ENCODE measurements at places on chromosomes 11 and 22.

DNA sequence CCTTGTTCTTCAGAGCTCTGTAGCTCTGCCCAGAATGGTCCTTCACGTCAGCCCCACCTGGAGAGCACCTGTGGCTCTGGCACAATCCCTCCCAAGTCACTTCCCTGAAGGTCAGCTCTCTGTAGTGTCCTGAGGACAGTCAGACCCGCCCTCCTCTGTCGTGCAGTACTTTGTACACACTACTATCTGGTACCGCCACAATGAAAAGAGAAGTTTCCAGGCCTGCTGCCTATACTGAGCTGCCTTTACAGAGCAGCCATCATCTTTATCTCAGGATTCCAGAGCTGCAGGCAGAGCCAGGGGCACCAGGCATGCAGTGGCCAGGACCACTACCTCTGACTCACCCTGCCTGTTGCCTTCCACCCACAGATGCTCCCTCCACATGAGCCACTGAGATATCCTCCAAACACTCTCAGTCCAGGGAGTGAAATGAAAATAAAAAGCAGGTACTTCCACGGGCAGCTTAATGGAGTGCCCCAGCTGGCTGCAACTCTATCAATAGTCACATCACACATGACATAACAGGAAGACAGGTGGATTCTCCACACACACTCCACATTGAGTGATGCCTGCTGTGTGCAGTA lies 7.3 kb downstream of the PACSIN2 start:
- DNase-seq = no peak

DNA sequence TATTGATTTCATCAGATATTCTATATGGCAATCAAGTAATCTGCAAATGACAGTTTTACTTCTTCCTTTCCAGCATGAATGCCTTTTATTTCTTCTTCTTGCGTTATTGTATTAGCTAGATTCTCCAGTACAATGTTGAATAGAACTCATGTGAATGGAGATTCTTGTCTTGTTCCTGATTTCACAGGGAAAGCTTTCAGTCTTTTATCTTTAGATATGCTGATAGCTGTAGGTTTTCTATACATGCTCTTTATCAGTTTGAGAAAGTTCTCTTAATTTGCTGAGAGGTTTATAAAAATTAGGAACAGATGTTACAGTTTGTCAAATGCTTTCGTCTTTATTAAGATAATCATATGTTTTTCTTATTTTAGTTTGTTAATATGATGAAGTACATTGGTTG lies 347.2 kb downstream of the NTM start:
- no peak for DNase-seq

DNA sequence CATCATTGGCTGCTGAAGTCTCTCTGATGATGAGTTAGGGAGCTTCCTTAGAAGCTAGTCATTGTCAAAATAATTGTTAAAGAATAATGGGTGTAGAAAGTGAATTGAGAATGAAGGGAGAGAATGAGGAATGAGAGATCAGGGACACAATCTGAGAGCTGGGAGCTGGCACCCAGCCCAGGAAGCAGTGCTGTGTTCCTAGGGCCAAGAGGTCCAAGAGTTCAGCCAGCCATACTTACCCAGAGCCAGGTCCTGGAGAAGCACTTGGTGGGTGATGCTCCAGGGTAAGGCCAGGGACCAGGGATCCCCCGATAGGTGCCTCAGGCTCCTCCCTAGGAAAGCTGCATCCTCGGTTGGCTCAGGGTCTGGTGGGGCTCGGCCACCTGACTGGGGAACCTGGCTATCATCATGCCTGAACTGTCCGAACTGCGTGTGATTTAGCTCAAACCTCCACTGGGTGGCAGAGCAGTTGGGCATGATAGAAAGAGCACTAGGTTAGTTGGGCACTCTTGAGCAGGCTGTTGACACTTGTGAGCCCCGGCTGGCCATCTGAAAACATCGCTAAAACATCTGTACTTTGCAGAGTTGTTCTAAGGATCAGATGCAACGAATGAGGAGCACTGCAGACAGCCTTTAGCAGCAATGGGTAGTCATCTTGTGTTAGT lies 123.9 kb upstream of the NCAM1 start:
- no peak for DNase-seq

GRCh38 chr22:26893173-26894110 lies 236.1 kb downstream of the MIAT start:
- no peak for DNase-seq

- DNase-seq = no peak
These were observed 119.1 kb upstream of the NCAM1 start for GRCh38 chr11:112842151-112842550.

- DNase-seq = no peak
These were observed 31.7 kb downstream of the PAX6 start for GRCh38 chr11:31779374-31779791.

GRCh38 chr11:100629671-100630070 lies 57.4 kb upstream of the ARHGAP42 start:
- no peak for DNase-seq

GRCh38 chr11:105821372-105821771 lies 200.7 kb downstream of the MSANTD4 start:
- no peak for DNase-seq

- DNase-seq = peak; percentile 26
These were observed 607 bp downstream of the PLAAT3 start for GRCh38 chr11:63613517-63614135.

DNA sequence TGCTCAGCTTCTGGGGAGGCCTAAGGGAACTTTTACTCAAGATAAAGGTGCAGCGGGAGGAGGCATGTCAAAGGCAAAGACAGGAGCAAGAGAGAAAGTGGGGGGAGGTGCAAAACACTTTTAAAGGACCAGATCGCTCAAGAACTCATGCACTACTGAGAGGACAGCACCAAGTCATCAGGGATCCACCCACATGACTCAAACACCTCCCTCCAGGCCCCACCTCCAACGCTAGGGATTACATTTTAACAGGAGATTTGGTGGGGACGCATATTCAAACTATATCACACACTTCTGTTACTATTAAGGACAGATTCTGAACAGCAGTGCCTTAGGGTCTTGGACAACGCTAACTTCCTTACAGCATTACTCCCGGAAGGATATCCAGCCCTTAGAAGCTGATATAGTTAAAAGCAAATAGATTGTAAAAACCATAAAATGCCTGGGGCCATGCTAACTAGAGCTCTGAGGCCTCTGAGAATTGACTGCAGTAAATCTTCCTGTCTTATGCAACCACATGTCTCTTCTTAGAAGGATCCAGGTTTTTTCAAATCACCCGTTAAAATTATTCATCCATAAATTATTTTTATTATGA lies 16.7 kb upstream of the ZC3H12C start:
- no peak for DNase-seq

DNA sequence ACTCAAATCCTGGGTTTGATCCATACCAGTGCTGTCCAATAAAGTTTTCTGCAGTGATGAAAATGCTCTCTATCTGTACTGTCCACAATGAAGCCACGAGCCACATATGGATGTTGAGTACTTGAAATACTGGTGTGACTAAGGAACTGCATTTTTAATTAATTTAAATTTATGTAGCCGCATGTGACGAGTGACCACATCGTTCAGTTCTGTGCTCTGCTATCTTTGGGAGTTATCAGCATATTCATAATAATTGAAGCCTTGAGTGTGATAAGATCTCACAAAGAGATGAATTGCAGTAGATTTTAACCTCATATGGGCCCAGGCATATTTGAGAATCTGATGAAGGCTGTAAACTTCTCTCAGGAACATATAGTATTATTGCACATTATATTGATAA lies 40.8 kb downstream of the GRAMD1B start:
- no peak for DNase-seq

- no peak for DNase-seq
These were observed 174.5 kb upstream of the NTM start for GRCh38 chr11:131195661-131196517.

- no peak for DNase-seq
These were observed 13.8 kb downstream of the LIF start for GRCh38 chr22:30232716-30233218.

- DNase-seq = no peak
These were observed 1.8 kb upstream of the PPP1R14B start for GRCh38 chr11:64248578-64248977.

DNA sequence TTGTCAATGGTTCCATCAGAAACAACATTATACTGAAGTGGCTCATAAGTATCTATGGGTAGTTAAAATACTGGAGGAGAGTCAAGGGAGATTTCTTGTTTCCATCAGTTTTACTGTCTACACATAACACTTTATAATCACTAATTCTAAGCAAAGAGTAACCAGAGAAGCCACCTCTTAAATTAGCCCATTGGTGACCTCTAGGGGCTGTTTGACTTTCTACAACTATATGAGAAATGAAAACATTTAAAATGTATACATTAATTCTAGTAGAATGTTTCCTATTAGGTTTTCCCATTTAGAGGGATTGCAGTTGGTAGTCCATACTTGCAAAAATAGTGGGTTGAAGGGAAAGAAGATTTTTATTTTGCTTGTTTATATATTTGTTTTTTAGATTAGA lies 504.3 kb downstream of the FAM181B start:
- no peak for DNase-seq

DNA sequence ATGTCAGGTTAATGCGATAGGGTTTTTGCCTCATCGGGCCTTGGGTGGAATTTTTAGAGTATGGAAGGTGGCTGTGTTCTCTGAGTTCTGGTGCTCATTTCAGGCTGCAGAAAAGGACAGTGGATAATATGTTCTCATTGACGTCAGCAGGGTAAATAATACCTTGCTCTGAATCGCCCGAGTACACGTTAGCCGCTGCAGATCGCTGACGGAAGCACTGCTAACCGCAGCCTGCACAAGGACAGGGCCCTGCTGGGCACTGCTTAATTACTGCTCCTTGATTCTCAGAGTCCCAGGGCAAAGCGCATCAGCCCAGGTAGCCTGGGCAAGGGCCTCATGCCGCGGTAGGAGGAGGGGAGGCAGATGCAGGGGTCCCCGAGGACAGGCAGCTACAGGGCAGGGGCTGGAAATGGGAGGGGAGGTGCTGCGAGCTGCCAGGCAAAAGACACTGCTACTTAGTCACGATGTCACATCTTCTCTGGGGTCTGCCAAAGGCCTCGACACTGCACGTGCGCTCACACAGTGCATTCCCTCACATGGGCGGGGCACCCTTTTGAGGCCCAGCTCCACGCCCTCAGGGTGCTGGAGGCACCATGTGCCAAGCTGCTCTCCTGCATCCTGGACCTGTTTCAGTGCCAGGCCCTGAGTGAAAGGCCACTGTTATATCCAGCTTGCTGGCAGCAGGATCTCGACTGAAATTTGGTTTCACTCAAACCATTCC lies 35.2 kb downstream of the PPP2R1B start:
- DNase-seq = no peak

- DNase-seq = no peak
These were observed 1083.4 kb downstream of the BRD1 start for GRCh38 chr22:48744283-48744641.

DNA sequence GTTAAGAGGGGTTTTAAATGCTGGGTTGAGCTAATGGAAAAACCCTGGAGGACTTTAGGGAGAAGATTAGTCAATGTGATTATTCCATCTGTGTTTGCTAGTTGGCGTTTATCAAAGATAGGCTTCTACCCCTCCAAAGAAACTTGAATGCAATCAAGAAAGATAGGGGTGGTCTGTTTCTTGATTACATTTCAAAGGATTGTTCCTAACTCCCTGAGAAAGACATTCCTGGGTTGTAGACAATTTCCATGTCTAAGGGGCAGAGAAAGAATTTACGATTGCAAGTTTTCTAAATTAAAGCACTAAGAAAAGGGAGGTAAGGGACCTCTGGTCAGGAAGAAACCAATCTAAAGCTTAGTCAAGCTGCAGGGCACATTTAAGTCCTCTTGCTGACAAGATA lies 2268.7 kb downstream of the LRRC4C start:
- no peak for DNase-seq

- DNase-seq = peak; percentile 28
These were observed 5.7 kb upstream of the HINFP start for GRCh38 chr11:119115484-119116234.

DNA sequence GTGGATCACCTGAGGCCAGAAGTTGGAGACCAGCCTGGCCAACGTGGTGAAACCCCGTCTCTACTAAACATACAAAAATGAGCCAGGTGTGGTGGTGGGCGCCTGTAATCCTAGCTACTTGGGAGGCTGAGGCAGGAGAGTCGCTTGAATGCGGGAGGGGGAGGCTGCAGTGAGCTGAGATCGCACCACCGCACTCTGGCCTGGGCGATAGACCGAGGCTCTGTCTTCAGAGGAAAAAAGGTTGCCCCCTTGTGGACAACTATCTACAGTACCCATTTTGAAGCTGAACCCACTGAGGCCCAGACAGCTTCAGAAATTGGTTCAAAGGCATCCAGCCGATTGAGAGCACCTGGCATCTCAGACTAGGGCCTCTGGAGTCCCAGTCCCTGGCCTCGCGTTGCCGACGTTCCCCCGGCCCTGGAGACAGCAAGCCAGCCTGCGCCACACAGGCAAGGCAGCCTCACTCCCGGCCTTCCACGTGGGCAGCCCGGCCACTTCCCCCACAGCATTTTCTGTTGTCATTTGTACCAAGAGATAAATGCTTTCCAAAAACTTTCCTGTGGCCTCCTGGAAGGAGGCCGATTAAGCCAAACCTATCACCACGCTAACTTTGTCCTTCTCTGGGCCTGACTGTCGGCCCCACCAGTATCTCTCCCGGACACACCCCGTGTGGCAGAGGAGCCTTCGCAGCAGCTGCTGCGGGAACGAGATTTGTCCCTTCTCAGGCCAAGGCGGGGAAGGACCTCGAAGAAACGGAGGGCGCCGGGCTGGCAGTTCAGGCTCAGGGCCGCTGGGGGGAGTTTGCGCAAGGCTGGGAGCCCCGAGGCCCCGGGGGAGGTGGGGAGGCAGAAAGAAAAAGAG lies 82.8 kb downstream of the FLI1 start:
- DNase-seq = peak; percentile 50

- no peak for DNase-seq
These were observed 20.0 kb downstream of the SYT13 start for GRCh38 chr11:45265969-45266675.

DNA sequence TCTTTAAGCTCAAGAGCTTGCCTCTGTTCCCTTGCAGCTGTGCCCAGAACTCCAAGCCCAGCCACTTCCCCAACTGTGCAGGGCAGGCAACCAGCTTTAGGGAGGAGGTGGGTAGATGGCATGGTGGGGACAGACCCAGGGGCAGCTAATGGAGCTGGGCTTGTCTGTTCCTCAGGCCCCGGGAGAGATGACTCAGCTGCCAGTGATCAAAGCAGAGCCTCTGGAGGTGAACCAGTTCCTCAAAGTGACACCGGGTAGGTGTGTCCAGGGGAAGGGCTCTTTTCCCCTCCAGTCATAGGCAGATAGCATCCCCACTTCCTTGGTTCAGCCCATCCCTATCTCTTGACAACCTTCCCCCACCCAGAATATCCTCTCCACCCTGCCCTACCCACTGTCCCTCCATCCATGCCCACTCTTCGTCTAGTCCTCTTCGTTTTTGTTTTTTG lies 32.4 kb downstream of the CREB3L1 start:
- DNase-seq = no peak

Measured in stimulated activated CD4-positive, alpha-beta T cell treated with anti-CD3 and anti-CD28 coated beads, Interleukin-2, amount 100 ng/mL, for 24 hours (primary cell).